ENCODE measurements at places on chromosomes 2 and 18. TPM values are rescaled to one million over a fixed set of nuclear protein-coding genes. Genes with fewer than 3 reads are reported as not detected.
A peak's percentile ranks its signal among the peaks of the same experiment; 100 is the strongest.

GRCh38 chr2:169845016-169845415, 17.8 kb downstream of the UBR3 start:
- DNase-seq: no peak
- H3K36me3 ChIP-seq: no peaks in the 10 kb centered on the region
- no peak overlapping the region for H3K27ac ChIP-seq
- H3K4me1 ChIP-seq: no peaks in the 10 kb centered on the region

- H3K36me3 ChIP-seq: peaks cover 44% of the 10 kb centered on the region
- no peak overlapping the region for H3K4me3 ChIP-seq
- no peaks in the 10 kb centered on the region for H3K4me1 ChIP-seq
- no peak overlapping the region for H3K27ac ChIP-seq
- H3K27me3 ChIP-seq: no peaks in the 10 kb centered on the region
Measured at GRCh38 chr18:10546557-10547300, 20.9 kb downstream of the NAPG start.

GRCh38 chr2:64623242-64623850, 30.4 kb downstream of the SERTAD2 start:
- no peak overlapping the region for H3K4me3 ChIP-seq
- DNase-seq: no peak
- H3K27ac ChIP-seq: no peak overlapping the region

DNA sequence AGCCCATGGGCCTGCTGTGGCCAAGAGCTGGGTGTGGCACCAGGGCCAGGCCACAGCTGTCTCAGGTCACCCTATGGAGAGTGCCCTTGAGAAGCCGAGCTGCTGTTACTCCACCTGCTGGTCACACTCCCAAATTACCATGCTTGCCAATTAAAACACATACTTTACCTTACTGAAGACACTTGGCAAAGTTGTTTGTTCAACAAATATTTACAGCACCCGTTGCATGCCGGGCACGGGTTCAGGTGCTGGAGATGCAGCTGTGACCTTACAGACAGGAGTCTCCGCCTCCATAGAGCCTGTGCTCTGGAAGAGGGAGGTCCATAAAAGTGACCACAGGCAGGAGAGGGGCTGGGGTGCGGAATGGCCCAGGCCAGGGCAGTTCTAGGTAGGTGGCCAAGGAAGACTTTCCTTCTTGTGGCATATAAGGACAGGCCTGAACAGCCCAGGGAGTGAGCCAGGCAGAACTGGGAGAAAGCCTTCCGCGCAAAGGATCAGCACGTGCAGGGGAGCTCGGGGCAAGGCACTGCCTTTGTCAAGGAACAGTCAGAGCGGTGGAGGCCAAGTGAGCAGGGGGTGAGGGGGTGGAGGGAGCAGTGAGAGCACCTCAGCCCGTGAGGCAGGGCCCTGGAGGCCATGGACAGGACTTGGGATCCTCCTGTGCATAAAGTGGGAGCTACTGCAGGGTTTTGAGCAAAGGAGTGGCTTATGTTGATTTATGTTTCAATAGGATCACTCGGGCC, 23.6 kb upstream of the RBM44 start:
- no peaks in the 10 kb centered on the region for H3K27me3 ChIP-seq
- DNase-seq: peak; percentile 59
- no peak overlapping the region for H3K4me3 ChIP-seq
- H3K4me1 ChIP-seq: no peaks in the 10 kb centered on the region
- H3K36me3 ChIP-seq: peaks cover 34% of the 10 kb centered on the region

GRCh38 chr2:1798115-1798784, 53.9 kb upstream of the PXDN start:
- no peak overlapping the region for H3K27ac ChIP-seq
- no peaks in the 10 kb centered on the region for H3K4me1 ChIP-seq
- no peak overlapping the region for H3K4me3 ChIP-seq
- H3K36me3 ChIP-seq: no peaks in the 10 kb centered on the region
- H3K27me3 ChIP-seq: peaks cover 89% of the 10 kb centered on the region
- DNase-seq: no peak

- H3K27me3 ChIP-seq: no peaks in the 10 kb centered on the region
- H3K27ac ChIP-seq: peak overlapping the region; percentile 63
- DNase-seq: peak; percentile 67
- no peak overlapping the region for H3K4me3 ChIP-seq
Measured at GRCh38 chr2:85504778-85505261, 34.1 kb upstream of the MAT2A start.

DNA sequence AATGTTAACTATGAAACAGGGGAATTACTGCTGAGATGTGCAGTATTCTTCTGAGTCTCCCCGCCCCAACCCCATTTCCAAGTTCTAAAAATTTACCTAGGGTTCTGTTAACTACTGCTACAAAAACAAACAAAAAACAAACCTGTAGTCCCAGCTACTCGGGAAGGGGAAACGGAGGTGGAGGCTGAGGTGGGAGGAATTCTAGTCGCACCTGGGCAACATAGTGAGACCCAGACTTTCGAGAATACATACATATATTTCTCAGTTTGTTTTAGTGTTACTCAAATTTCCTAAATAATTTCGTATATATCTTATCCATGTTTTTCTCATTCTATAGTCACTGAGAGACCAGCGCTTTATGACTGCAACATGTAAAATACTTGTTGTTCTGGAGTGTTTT, 989 bp downstream of the STAM2 start:
- H3K4me1 ChIP-seq: peaks cover 22% of the 10 kb centered on the region
- H3K27ac ChIP-seq: peak overlapping the region; percentile 84
- peak overlapping the region; percentile 83 for H3K4me3 ChIP-seq
- H3K36me3 ChIP-seq: no peaks in the 10 kb centered on the region

- no peak overlapping the region for H3K27ac ChIP-seq
- no peak overlapping the region for H3K4me3 ChIP-seq
- H3K36me3 ChIP-seq: no peaks in the 10 kb centered on the region
- DNase-seq: no peak
- H3K4me1 ChIP-seq: no peaks in the 10 kb centered on the region
Measured at GRCh38 chr2:21443494-21444105, 319.8 kb downstream of the TDRD15 start.

Gene MC2R
- not detected for total RNA-seq

Gene VWA3B
- total RNA-seq: not detected

Measured in PC-9 (cell line).